ENCODE measurements at places on chromosomes 11 and 22.

DNA sequence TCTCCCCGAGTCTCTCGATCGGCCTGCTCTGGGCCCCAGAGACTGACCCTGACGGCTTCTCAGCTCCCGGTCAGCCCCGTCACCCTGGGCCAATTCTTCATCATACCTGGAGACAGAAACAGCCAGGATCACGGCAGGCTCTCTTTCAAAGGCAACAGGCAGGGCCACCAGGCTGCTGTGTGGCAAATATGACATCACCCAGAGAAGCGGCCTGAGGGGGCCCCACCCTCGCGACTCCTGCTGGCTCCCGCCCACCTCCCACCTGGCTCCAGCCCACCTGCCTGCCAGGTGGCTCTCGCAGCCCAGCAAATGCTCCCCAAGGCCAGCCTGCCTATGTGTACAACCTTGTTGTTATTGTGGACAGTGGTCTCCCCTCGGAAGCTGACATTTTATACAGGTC is 24.9 kb upstream of the PACSIN2 start:
- DNase-seq, result no peak

- DNase-seq, result no peak
Observed at GRCh38 chr11:80182901-80183300, 742.1 kb upstream of the TENM4 start.

DNA sequence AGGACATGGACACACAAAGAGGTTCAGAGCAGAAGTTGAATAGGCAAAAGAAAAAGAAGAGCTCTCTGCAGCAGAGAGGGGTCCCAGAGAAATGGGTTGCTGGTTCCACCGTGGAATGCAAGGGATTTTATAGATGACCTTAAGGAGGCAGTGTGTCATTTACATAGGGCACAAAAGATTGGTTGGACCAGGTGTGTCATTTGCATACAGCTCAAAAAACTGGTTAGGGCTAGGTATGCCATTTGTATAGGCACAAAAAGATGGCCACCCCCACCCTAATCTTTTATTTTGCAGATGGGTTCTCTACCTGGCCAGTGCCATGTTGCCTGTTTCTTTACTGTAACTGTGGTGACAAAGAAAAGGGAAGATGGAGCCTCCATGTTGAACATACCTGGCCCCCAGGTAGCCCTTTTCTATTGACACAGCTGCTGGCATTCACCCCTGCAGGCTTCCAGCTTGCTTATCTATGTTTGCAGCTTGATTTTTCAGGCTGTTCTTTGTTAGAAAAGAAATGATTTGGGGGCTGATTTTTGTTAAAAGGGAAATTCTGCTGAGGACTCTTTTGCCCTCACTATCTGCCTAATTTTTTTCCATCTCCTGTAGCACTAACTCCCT is 3.1 kb upstream of the CAVIN3 start:
- no peak for DNase-seq

- DNase-seq, result no peak
Observed at GRCh38 chr11:102683277-102683676, 22.3 kb downstream of the MMP27 start.

DNA sequence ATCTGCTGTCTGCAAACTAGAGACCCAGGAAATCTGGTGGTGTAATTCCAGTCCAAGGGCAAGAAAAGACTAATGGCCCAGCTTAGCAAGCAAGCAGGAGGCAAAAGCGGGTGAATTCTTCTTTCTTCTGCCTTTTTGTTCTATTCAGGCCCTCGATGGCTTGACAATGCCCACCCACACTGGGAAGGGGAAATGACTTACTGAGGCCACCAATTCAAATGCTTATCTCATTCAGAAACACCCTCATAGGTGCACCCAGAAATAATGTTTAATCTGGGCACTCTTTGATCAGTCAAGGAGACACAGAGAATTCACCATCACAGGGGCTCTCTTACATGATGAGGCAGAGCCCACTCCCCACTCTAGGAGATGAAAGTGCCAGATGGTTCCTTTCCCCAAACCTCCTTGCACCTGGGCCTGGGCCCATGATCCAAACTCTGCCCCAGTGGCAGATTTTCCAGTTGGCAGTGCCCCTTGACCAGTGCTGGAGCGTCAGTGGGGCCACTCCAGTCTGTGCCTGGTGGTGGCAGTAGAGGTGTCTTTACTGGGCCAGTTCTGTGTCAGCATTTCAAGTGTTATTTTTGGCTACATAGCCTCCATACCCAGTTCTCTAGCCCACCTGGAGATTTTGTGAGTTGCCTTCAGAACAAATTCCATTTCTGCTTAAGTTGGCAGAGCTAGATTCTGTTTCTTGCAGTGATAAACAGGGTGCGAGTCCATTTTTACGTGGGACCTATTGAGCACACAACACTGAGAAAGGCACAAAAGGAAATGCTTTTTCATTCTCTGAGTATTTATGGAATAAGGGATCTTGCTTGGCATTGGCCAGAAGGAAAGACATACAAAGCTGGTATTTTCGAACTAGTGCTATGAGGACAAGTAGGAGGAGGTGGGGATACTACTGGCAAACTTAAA is 7.5 kb downstream of the ELMOD1 start:
- DNase-seq, result no peak

- DNase-seq, result no peak
Observed at GRCh38 chr11:116053548-116053919, 549.3 kb upstream of the CADM1 start.

DNA sequence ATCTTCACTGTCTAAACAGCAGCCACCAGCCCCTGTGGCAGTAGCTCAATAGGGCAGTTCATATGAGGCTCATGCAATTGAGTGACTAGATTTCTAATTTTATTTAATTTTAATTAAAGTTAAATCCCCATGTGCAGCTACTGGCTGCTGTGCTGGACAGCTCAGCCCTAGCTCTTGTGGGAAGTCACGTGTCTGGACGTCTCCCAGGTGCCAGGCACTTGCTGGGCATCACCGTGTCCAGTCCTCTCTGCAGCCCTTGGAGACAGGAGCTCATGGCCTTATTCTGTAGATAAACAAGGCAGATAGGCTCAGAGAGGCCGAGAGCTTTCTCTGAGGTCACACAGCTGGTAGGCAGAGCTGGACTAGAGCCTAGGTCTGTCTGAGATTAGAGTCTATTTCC is 95.0 kb downstream of the ARHGAP8 start:
- no peak for DNase-seq

Data from CD14-positive monocyte (primary cell).